ENCODE measurements at places on chromosomes 13 and 19. TPM values are rescaled to one million over a fixed set of nuclear protein-coding genes. Genes with fewer than 3 reads are reported as not detected.

The EHD2 gene
- 166 TPM for total RNA-seq

The TNFSF13B gene
- 2.6 TPM for total RNA-seq

The IGFL3 gene
- total RNA-seq, result not detected

The NLRP5 gene
- not detected for total RNA-seq

The CEACAM16 gene
- total RNA-seq, result under 0.01 TPM

The PTGIR gene
- 5.5 TPM for total RNA-seq

The TTYH1 gene
- total RNA-seq, result not detected

The ZNF8 gene
- total RNA-seq, result 6.4 TPM

The IZUMO4 gene
- 1.3 TPM for total RNA-seq

The GIPR gene
- 0.32 TPM for total RNA-seq

The S1PR5 gene
- 2.9 TPM for total RNA-seq

The KCNJ14 gene
- 0.43 TPM for total RNA-seq

The POMP gene
- 108 TPM for total RNA-seq

The MARK4 gene
- total RNA-seq, result 16.8 TPM

The KATNAL1 gene
- 35.4 TPM for total RNA-seq

The EDNRB gene
- total RNA-seq, result 8.2 TPM

The INSR gene
- total RNA-seq, result 10.3 TPM

The ZNF253 gene
- total RNA-seq, result 2.3 TPM

The SMIM24 gene
- not detected for total RNA-seq

The POU2F2 gene
- total RNA-seq, result 1.3 TPM

The ODAD3 gene
- total RNA-seq, result 0.43 TPM

The FFAR3 gene
- not detected for total RNA-seq

The ARGLU1 gene
- 51.0 TPM for total RNA-seq

The POGLUT2 gene
- 30.2 TPM for total RNA-seq

The CPAMD8 gene
- total RNA-seq, result 0.64 TPM

The IGSF23 gene
- total RNA-seq, result 0.32 TPM

The LILRB5 gene
- total RNA-seq, result not detected

The LAIR1 gene
- under 0.01 TPM for total RNA-seq

The LGALS7B gene
- not detected for total RNA-seq

All from fibroblast of villous mesenchyme (primary cell).